Stimulated activated CD4-positive, alpha-beta T cell treated with anti-CD3 and anti-CD28 coated beads, TNF-alpha, amount 100 ng/mL, for 48 hours (primary cell): ENCODE measurements at places on chromosomes 1 and 21.

DNA sequence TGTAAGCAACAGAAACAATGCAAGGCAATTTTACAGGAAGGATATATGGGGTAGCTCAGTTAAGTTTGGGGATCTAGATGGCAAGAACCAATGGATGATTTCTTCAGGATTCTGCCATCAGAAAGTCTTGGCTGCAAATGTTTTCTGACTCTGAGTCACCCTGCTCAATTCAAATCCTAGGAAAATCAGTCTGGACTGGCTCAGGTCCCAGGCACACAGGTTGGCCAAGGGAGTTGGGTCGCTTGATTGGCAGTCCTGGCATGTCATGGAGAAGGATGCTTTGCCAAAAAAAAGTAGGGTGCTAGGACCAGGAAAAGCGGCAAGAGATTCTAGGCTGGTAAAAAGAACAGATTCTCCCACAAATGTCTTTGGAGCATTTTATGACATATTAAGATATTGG, 28.9 kb upstream of the S1PR1 start:
- DNase-seq: no peak

- no peak for DNase-seq
These were observed 87.5 kb upstream of the RUNX3 start for GRCh38 chr1:25017436-25018109.

GRCh38 chr1:233357595-233358397, 30.3 kb downstream of the MAP3K21 start:
- DNase-seq: no peak

DNA sequence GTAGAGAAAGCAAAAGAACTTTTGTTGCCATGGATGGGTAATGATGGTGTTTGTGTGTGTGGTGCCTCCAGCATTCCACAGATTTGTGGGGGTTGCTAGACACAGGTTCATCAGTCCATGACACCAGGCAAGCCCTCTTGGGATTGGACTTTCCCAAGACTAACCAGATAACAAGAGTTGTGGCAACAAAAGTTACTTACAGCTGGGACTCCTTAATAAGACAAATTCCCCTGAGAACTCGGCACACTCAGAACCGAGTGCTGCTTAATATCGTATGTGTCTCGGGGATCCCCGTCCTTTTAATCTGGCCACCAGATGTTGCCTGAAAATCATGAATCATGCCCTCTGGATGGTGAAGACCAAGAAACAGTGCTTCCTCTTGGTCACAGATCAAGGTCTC, 193.3 kb downstream of the AJAP1 start:
- no peak for DNase-seq

- DNase-seq: no peak
These were observed 41.7 kb upstream of the ZC3H12A start for GRCh38 chr1:37432716-37433115.

GRCh38 chr1:241848686-241849344, 811 bp downstream of the EXO1 start:
- no peak for DNase-seq

- DNase-seq: no peak
These were observed 41.9 kb downstream of the LMO4 start for GRCh38 chr1:87370544-87370943.

GRCh38 chr1:203308923-203309331, 3.6 kb downstream of the BTG2 start:
- DNase-seq: no peak

DNA sequence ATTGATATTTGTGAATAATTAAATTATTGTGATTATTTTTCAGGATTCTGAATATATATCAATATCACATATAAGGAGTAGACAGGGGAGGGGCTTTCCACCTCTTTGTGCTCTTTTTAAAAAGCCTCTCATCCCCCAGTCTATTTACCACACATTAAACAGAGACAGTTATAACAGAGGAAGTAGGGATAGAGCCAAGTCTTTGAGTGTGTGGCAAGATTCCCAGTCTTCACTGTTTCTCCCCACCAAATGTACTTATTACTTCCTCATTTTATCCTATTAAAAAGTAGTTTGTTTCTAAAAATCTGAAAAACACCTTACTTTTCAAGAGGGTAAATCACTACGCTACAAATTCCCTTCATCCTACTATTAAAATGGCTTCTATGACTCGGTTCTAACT, 46.7 kb downstream of the EPS15 start:
- no peak for DNase-seq

DNA sequence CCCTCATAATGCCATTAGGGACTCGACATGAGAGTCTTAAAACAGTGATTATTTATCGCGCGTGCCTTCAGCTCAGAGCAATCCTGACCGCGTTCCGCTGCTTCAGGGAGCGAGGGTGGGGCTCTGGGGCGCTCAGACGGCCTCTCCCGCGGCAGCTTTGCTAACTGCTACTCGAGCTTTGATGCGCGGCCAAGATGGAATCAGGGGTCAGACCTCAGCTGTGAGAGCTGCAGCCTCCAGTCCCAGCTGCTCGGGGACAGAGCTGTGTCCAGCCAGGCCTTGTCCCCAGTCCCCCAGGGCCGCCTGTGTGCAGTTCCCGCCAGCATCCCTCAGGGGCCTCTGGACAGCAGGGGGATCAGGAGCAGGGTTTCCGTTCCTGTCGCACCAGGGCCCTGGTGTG, 104.6 kb upstream of the TTC34 start:
- no peak for DNase-seq
